COR-L47 (cell line): ENCODE measurements at places on chromosomes 16 and 17.

DNA sequence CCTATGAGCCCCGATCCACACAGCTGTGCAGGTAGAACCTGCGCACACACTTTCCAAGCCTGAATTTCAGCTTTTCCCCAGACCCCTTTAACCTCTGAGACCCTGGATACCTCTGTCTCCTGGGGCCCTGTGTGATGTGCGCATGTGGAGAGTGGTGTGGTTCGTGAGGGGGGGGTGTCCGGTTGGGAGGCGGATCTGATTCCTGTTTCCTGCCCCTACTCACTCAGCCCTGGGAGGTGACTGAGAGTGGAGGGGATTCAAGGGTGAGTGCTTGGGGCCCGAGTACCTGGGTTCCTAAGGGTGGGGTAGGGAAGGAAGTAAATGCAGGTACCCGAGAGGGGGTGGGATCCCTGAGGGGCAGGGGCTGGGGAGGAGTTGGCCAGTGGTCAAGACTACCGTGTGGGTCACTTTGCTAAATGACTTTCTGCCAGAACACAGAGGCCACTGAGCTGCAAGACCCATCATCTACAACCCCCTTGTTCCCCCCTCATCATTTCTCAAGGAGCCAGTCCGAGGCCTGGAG, 621 bp downstream of the ARHGEF15 start:
- no peak for DNase-seq

DNA sequence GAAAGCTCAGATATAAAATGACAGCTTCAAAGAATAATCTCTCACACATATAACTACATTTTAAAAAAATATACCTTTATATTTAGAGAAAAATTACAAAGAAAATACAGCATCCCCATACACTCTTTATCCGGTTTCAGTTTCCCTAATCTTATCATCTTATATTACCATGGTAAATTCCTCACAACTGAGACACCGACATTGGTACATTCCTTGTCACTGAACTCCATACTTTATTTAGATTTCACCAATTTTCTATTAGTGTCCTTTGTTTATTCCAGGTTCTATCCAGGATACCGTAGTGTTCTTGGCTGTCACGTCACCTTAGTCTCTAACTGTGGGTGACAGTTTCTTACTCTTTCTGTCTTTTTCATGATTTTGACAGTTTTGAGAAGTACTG, 22.0 kb upstream of the ABCA10 start:
- no peak for DNase-seq

DNA sequence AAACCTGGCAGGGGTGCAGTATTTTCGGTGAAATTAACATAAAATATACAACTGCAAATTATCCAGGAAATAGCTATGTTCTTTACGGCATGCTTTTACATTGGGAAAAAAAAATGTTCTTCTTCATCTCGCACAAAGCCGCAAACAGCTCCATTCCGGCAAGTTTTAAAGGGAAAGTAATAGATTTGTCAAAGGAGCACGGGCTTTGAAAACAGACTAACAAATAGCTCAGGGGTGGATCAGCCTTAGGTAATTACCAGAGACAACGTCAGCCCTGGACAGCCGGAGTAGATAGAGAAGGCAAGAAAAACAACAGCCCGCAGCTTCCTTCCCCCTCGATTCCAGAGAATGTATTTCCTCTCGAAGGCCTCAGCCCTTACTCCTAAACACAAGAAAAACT, 222.5 kb downstream of the C16orf78 start:
- no peak for DNase-seq

- DNase-seq: peak; percentile 80
These were observed at the start of gene C17orf75 for GRCh38 chr17:32341857-32342602. Gene C17orf75, minus strand, starts transcription at chr17:32342173. Its CDS starts 34 bp downstream, at chr17:32342139.

DNA sequence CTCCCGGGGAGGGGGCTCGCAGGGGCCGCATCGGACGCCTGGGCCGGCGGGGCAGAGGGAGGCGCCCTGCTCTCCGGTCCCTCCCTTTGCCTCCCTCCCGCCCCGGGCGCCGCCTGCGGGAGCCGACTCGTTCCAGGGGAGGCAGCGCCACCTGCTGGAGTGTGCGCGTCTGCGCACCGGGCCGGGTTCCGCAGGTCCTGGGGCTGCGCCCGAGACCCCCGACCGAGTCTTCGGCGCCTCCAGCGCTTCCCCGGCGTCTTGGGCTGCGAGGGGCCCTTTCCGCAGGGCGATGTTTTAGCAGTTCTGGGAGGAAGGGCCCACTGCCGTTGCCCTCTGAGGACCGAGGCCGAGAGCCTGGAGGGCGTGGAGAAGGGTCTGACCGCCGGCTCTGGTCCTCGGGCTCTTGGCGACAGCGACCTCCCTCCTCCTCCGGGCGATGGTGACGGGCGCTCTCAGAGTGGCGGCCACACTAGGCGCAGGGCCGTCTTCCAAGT, 106.3 kb downstream of the SEC14L1 start:
- peak; percentile 79 for DNase-seq

- DNase-seq: peak; percentile 34
These were observed 935 bp downstream of the USP32 start for GRCh38 chr17:60390925-60391470.

GRCh38 chr16:74700438-74701225, at the start of gene MLKL:
Gene MLKL, minus strand, starts transcription at chr16:74700862. Its CDS starts 5,105 bp downstream, at chr16:74695757.
- DNase-seq: peak; percentile 32

DNA sequence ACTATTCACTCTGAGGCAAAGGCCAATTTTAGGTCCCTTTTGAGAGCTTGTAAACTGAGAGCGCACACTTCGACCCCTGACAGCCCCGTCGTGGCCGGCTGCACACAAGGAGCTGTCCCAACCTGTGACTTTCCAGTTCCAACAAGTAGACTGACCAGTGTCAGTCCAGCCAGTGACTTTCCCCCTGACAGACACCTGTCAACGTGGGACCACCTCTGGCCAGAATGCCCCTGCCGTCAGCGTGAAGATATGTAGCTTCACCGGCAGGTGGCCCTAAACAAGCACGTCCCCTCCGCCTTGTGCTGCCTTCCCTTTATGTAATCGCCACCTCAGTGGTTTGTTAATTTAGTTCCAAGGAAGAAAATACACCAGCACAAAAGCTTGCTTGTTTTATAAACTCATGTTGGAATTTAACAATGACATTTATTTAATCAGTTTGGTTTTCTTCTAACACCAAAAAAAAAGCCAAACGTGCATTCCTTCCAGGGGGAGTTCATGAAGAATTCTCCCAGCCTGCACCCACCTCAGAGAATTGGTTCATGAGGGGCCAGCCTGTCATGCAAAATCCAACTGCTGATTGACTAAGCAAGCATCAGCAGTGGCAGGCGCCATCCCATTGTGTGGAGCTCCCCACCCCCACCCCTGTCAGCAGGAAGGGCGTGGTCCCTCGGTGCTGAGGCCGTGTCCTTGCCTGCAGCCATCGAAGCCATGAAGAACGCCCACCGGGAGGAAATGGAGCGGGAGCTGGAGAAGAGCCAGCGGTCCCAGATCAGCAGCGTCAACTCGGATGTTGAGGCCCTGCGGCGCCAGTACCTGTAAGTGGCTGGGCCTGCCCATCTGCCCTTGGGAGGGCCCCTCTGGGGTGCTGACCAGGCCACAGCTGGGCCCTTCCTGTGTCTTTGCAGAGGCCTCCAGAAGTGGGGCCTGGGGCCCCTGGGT, 33.9 kb downstream of the PLD6 start:
- no peak for DNase-seq

GRCh38 chr16:4800290-4801041, 2.0 kb downstream of the ROGDI start:
- no peak for DNase-seq

GRCh38 chr17:64358261-64358788, 32.3 kb downstream of the PECAM1 start:
- peak; percentile 74 for DNase-seq

- no peak for DNase-seq
These were observed 15.4 kb downstream of the VASN start for GRCh38 chr16:4386951-4387565.
